ENCODE measurements at places on chromosomes 12 and 14.

- peak; percentile 1 for DNase-seq
Observed at GRCh38 chr14:34722723-34723545, 8.5 kb upstream of the CFL2 start.

DNA sequence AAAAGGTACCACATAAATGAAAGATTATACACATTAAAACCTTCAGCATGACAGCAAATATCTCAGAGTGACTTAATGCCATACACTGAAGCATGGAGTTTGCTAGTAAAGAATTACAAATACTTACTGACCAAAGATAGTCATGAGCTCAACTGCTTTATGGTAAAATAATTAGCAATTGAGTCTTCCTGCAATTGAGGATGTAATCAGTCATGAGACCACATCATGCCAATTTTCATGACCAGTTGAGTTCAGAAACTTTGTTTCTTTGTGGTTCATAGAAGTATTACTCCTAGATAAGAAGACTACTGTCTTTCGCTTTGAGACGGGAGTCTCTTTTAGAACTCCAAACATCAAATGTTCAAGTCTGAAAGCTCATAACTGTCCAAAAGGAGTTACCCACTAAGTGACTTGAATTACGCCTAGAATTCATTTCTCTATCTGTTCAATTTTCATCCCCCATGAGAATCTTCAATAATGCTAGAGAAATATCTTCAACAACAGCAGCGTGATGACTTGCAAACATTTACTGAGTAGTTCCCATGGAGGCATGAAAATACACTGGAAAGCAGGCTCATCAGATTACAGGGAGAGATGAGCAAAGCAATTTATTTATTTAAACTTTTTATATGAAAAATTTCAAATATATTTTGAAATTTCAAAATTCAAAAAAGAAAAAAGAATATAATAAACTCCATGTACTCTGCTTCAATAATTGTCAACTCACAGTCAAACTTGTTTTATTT is 120.0 kb downstream of the BTG1 start:
- DNase-seq = no peak

- DNase-seq = no peak
Observed at GRCh38 chr12:97944576-97944975, 482.0 kb downstream of the RMST start.

DNA sequence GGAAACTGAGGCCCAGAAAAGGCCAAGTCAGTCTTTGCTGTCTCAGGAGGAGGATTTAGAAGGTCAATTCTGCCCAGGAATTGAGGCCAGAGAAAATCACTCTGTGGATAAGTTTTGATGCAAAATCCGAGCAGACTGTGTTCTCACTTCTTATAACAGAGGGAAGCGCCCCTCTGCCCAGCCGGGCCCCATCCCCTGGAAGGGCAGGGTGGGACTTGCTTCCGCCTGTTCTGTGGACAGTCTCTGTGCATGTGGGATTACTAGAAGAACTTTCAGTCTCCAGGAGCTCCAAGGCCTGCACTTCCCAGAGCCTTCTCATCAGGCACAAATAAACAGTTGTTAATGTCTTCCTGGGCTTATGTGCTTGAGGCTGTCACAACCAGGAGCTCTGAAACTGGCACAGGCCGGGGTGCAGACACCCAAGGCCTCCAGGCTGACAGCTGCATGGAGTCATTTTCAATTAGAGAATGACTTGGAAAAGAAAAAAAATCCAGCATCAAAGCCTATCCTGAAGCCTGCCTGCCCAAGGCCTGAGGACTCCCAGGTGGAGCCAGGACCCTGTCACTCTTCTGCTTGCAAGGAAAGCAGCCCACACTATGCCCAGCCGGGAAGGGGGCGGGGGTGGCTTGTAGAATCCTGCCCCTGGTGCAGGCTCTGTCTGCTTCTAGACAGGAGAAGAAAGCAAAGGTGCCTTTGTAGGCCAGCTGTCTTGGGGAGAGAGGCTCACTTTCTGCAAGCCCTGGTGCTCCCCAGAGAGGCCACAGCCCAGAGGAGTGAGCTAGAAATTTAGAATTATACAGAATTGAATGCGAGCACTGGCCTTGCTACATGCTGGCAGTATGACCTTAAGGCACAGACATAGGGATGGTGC is 84.7 kb downstream of the NTF3 start:
- no peak for DNase-seq

GRCh38 chr12:90589956-90590355 is 365.0 kb downstream of the CCER1 start:
- DNase-seq = no peak

GRCh38 chr14:104557766-104558165 is 21.8 kb upstream of the C14orf180 start:
- DNase-seq = no peak

DNA sequence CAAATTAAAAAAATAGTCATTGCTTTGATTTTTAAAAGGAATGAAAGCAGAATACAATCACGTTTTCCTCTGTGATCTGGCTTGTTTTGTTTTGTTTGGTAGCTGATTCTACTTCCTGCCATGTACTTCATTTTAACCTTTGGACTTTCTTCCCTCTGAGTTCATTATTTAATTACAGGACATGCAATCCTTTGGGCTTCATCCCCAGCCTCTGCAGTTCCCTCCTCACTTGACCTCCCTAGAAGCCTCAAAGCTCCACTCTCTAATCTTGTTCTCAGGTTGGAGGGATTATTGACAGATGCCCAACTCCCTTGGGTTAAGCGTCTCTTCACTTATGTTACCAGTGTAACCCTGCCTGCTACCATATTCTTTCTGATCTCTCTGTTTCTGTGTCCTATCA is 967.9 kb upstream of the SEL1L start:
- no peak for DNase-seq

GRCh38 chr14:57485635-57486034 is 8.0 kb downstream of the CCDC198 start:
- no peak for DNase-seq
